ENCODE measurements at places on chromosomes 4 and X. TPM values are rescaled to one million over a fixed set of nuclear protein-coding genes. Genes with fewer than 3 reads are reported as not detected.

DNA sequence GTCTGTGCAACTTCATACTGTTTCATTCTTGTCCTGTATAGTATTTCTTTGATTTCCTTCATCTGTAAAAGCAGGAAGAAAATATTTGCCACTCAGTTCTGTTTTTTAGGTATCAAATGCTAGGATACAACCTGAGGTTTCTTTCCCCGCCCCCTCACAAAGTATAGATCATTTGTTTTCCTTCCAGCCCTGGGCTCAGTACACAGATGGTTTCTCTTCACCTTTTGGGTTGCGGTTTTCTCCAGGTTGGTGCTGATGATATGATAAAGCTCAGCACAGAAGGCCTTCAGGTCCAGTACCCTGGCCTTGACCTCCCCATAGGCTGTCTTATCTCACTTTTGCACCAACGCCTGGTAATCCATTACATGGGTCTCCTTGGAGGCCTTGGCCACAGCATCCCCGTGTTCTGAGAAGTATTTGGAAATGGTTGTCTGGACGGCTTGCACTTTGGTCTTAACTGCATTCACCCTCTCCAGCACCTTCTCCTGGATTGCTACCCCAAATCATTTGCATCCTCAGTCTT is 35.2 kb downstream of the PTTG2 start:
- no peak for DNase-seq

SPANXD gene
- total RNA-seq, result not detected

BMPR1B gene
- total RNA-seq, result 13.0 TPM

GRCh38 chr4:30757357-30757756 is 37.2 kb downstream of the PCDH7 start:
- DNase-seq, result no peak

HDAC8 gene
- total RNA-seq, result 25.2 TPM

RS1 gene
- not detected for total RNA-seq

DUSP21 gene
- total RNA-seq, result 6.0 TPM

- DNase-seq, result peak; percentile 87
Observed at GRCh38 chr4:16001484-16001858, 38.5 kb upstream of the FGFBP2 start.

GRCh38 chr4:22720091-22720490 is 27.4 kb downstream of the GBA3 start:
- DNase-seq, result no peak

DNA sequence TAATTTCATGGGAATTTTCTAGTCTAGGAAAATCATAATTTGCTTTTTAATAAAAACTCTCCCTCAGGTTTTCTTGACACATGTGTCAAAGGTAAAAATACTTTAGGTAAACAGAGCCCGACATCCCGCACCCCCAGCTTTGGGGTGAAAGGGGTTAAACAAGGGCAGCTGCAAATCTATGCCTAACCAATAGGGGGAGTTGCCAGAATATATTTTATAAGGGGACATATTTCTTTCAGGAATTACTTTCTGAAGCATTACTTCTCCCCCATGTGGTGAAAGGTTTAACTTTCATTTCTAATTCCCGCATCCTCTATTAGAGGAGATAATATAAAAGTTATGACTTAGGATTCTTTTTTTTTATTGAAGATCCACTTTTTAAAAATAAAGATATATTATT is 53.9 kb upstream of the HEPH start:
- DNase-seq, result no peak

- no peak for DNase-seq
Observed at GRCh38 chrX:153769158-153769864, 5.3 kb downstream of the PLXNB3 start.

DNA sequence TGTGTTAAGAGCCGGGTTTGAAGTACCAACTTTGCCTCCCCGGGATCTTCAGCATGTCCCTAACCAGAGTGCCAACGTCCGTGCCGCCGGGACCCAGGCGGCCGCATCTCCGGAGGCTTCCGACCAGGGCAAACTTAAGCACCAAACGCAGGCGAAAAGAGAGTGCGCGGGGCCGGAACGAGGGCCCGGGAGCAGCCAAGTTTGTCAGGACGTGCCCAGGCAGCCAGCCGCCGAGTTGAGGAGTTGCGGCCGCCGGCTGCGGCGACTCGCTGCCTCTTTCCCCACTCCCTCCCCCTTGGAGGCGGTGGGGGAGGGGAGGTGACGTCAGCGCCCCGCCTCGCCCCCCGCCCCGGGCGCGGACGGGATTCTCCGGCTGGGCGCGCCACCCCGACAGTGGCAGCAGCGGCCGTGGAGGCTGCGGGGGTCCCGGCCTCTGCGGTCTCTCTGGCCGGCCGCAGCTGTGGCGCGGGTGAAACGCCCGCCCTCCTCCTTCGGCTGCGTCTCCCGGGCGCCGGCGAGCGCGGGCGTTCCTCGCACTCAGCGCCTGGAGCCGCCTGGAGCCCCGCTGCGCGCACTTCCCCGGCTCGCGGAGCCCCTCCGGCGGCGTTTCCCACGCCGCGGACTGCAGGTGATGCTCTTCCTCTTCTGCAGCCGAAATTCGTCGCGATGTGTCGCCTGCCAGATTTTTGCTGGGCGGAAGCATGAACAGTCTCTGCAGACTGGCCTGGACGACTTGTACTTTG is 2.9 kb upstream of the FAT1 start:
- peak; percentile 81 for DNase-seq

MTMR1 gene
- total RNA-seq, result 57.2 TPM

GLRA2 gene
- 0.31 TPM for total RNA-seq

- DNase-seq, result no peak
Observed at GRCh38 chrX:132518401-132518800, 29.6 kb upstream of the MBNL3 start.

DNA sequence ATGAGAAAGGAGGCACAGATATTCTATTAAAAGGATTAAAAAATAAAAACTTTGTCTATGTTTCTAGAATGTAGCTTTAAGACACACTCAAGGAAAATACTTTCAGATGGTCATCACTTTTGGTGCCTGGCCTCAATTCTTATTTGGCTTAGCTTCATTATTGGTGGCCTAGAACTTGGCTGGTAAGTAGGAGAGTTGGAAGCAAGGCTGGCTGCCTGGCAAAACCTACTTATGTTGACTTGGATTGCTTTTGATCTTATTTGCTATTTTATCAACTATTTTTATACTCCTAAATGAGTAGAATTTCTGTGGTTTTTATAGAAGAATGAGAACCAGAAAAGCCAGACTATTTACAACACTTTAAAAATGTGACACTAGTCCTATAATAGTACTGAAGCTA is 35.3 kb upstream of the JADE3 start:
- no peak for DNase-seq

DNA sequence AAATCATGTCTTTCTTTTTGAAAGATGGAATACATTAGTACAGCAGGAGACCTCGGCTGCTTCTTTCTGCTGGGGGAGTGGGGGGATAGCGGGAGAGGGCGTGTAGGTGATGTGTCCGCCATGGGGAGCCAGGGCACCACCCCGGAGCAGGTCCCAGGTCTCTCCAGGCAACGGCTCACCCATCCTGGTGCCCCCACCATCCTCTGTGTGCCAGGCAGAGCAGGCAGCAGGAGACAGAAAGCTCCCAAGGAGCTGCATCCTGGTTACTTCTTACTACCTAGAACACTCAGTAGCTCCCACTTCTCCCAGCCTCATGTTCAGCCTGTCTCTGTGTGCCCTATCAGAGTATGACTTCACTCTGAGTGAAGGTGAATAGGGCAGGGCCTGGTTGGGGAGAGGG is 23.6 kb downstream of the TNIP2 start:
- no peak for DNase-seq

ATP10D gene
- 7.1 TPM for total RNA-seq

TCP11X2 gene
- 3.6 TPM for total RNA-seq

CHRDL1 gene
- 8.4 TPM for total RNA-seq

SPANXN4 gene
- total RNA-seq, result 13.9 TPM

DNA sequence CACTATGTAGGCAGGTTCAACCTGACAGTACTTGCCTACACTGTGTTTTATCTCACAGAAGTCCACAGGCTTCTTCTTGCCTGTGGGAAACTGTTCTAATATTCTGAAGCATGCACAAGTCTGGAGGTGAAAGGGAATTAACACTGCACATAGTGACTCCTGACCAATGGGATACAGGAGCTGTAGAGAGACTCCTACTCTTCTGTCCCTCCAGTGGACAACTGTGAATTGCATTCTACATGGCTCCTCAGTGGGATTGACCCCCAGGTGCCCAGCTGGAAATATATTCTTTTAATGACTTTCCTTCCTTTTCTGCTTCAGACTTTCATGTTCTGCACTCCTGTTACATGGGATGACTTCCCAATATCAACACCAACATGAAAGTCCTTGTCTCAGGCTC is 8.2 kb upstream of the YIPF6 start:
- DNase-seq, result no peak

DNA sequence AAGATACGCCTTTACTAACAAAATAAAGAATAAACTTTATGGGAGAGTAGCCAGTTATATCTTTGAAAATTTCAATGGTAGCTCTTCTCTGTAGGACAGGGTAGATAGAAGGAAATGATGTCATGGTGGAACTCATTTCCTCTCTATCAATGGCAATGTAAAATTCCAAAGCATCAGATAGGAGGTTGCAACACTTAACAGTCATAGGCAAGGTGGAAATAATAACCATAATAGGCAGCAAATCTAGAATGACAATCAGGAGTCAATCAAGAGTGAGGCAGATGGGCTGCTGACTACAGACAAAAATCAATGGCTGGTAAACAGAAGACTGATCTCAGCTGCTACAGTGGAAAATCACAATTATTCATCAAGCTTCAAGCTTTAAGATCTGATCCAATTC is 53.9 kb upstream of the TET2 start:
- no peak for DNase-seq

DNA sequence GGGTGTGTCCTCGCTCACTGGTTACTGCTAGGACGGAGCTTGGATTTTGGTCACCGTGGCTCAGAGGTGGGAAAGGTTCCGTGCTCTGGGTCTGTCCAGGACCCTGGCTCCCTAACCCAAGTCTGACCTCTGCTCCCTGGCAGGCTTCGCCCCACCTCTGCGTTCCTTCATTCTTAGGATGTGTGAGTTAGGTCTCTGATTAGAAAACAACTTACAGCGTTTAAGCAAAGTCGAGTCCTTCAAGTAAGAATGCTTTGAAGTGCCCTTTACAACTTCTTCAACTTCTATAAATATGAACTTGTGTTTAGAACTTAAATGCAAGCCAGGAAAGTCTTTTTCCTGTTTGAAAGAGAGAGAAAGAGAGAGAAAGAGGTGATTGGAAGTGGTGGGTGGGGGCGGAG is 891 bp downstream of the TLR2 start:
- DNase-seq, result peak; percentile 18

CITED1 gene
- total RNA-seq, result 593 TPM

DCLK2 gene
- total RNA-seq, result 14.8 TPM

GRCh38 chr4:8105306-8106100 is 53.1 kb downstream of the ABLIM2 start:
- DNase-seq, result no peak

GRCh38 chr4:98929341-98930267 is 671 bp upstream of the EIF4E start:
- peak; percentile 49 for DNase-seq

HGFAC gene
- total RNA-seq, result 16.8 TPM

DNA sequence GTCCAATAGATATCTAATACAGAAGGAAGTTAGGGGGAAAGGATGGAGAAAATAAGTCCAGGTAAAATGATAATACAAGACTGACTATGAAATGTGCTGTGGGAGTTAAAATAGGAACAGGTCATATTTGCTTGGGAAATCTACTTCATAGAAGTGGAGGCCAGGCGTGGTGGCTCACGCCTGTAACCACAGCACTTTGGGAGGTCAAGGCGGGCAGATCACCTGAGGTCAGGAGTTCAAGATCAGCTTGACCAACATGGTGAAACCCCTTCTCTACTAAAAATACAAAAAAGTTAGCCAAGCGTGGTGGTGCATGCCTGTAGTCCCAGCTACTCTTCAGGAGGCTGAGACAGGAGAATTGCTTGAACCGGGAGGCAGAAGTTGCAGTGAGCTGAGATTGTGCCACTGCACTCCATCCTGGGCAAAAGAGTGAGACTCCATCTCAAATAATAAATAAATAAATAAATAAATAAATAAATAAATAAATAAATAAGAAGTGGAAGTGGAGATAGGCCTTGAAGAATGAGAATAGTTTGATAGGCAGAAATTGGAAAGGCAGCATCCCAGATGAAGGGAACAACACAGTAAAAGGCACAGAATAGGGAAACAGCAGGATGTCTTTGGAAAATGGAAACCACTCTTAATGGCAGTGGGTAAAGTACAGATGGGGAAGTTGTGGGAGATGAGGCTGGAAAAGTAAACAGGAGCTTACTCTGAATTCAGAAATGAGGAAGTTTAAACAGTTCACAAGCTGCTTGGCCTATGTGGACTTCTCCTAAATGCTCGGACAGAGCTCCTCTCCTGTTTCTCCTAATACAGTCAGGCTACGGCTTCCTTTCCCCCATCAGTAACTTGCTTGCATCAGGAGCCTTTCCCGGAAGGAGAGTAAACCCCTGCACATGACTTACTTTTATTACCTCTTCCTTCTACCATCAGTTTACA is 15.1 kb upstream of the GK start:
- no peak for DNase-seq

GRCh38 chr4:102244878-102245535 is 100.3 kb downstream of the SLC39A8 start:
- no peak for DNase-seq

DNA sequence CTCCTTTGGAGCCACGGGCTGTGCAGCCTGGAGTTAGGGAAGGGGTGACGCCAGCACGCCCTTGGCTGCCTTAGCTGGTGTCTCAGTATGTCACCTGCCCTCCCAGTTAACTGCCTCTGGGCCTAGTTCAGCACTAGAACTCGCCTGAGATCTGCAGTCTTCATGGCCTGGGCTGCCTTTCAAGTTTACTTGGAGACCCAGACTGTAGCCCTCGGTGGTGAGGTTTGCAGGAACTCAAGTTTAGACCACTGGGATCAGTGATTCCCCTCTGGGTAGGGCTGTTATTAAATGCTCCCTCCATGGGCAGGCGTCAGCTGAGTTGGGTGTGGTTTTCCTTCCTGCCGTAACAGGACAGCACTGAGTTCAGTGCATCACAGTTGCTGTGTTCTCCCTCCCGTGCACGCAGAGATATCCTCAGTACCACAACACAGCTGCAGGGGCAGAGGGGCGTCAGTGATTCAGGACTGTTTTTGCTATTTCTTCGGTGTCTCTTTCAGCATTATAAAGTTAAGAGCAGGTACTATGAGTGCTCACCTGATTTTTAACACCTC is 30.5 kb downstream of the PLAC8 start:
- DNase-seq, result no peak

GRCh38 chrX:13646154-13646549 is 6.8 kb upstream of the TCEANC start:
- peak; percentile 77 for DNase-seq

TMSB15A gene
- total RNA-seq, result 3.7 TPM

GRCh38 chr4:86508436-86508835 is 85.7 kb upstream of the PTPN13 start:
- no peak for DNase-seq

PDE6B gene
- total RNA-seq, result 5.9 TPM

GRCh38 chr4:5798462-5798861 is 87.5 kb downstream of the EVC start:
- peak; percentile 20 for DNase-seq

GRCh38 chr4:111506706-111507105 is 638.5 kb upstream of the FAM241A start:
- no peak for DNase-seq

Data from testis (tissue), 5 donors.